ENCODE measurements at places on chromosomes 3 and 15.

- DNase-seq: no peak
Measured at GRCh38 chr3:194852345-194852744, 166.7 kb downstream of the FAM43A start.

DNA sequence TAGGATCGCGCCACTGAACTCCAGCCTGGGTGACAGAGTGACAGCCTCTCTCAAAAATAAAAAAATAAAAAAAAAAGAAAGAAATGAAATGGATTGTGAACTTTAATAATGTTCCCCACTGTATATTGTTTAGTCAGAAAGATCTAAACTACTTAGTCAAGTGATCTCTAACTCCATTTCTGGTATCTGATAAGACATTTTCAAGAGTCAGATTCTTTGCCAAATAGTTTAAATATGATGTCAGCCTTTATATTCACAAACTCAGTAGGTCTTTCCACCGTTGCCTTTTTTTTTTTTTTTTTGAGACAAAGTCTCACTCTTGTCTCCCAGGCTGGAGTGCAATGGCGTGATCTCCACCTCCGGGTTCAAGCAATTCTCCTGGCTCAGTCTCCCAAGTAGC is 29.0 kb upstream of the OSBPL11 start:
- DNase-seq: no peak

GRCh38 chr3:100533176-100533575 is 40.8 kb downstream of the TMEM45A start:
- no peak for DNase-seq

DNA sequence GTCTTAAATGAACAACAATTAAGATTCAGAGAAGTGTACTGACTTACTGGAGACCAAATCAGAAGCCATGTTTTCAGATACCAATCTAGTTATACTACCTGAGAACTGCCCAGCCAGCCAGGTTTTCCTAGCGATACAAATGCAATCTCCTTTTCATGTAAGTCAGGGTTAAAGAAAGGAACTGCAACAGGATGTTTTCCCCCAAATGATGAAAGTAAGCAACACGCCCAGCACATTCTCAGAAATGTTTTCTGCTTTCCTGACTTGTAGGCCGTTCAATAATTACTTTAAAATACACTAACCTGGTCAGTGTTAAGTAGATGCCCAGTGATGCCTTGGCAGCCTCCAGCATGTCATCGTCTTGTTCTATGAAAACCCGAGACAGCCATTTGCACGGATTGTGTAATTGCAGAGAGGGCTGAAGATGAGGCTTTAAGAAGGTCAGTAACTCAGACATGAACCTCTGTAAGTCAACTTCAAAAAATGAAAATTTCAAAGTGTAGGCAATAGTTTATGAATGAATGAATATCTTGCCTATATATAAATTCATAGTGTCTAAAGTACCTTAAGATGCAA is 30.3 kb downstream of the LINS1 start:
- DNase-seq: no peak

- DNase-seq: no peak
Measured at GRCh38 chr3:185046164-185046515, 106.7 kb downstream of the C3orf70 start.

Data from endothelial cell (in vitro differentiated cells).